ENCODE measurements at places on chromosomes 4 and X. TPM values are rescaled to one million over a fixed set of nuclear protein-coding genes. Genes with fewer than 3 reads are reported as not detected.
A peak's percentile ranks its signal among the peaks of the same experiment; 100 is the strongest.

DNA sequence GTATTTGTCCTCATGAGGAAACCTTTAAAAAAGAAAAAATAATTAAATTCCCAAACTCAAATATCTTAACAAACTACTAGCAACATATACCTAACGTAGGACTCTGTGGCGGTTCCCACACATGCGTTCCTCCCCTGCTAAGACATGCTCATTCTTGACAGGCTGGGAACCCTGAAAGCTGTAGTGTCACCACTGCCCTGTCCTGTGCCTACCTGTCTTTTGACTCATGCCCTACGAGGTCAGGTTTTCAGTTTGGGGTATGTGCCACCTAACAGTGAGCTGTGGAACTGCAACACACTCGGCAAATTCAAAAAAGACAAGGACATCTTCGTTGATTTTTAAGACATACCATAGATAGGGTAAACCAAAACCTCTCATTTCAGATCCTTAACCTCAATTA lies 17.8 kb downstream of the IDS start:
- DNase-seq = peak; percentile 44

DNA sequence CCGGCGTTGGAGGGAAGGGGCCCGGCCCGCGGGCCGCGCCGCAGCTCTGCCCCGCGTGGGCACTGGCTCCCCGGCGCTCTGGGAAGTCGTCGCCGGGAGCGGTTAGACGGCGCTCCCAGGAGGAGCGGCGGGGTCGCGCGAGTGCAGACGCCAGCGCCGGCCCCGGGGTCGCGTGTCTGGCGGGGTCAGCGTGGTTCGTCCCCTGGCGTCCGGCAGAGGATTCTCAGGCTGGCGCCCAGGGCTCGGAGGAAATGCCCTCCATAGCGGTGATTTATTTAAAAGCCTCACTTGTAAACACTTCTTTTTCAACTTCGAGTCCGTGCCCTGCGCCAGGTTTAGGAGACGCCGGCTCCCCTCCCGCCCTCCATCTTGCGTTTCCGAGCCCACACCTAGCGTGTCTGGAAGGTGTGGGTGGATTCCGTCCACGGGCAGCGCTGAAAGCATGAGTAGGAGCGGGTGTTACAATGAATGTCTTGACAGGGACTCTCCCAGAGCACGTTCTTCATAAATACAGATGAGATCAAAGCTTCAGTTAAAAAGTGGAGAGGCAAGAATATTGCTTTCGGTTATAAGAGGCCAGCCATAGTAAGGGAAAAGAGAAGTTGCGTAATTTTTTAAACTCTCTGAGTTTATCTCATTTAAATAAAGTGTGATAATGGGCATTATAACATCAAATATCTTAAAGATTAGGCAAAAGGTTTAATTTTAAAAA lies 692 bp downstream of the FAM241A start:
- peak; percentile 83 for DNase-seq

DNA sequence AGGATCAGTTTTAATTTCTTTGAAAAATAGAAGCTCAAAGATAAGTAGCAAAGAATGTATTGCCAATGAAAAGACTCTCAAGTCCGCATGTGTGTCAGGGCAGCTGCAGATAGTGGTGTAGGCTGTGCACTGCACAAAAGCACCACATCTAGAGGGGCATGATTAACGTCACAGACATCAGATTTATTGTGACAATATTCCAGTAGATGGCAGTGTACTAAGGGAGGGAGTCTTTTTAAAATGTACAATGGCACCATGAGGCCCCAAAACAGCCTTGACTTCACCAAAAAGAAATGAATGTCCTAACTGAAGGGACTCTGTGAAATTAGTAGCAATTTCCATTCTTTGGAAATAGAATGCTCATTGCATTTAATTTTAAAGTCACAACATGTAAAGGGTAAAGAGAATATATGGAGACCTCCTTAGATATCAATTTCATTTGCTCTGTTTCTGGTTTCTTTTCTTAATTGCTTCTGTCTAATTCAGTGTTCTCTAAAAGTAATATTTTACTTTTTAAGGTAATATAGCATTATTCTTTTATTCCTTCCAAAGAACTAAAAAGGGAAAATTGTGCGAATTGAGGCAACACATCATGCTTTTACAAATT lies 98.4 kb downstream of the ZNF827 start:
- no peak for DNase-seq

DNA sequence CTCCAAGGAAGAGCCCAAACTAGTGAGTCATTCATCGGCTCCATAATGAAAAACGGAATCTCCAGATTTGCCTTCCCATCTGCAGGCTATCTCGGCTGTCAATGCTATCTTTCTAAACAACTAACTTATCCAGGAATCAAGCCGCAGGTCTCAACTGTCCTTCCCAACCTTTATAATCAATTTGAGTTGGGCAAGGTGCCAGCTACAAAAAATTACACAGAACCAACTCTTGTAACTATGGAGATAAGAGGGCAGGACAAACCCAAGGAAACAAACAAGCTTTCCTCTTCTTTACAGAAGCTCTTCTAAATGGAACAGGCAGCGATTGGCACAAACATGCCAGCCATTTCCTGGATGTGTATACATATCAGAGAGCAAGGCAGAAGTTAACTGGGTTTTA lies 61.2 kb upstream of the RAI2 start:
- DNase-seq = no peak

Gene PNMA5
- 0.22 TPM for total RNA-seq

- DNase-seq = no peak
Observed at GRCh38 chr4:24252121-24252520, 332.2 kb downstream of the DHX15 start.
